BJ (cell line): ENCODE measurements at places on chromosomes 1 and 21. TPM values are rescaled to one million over a fixed set of nuclear protein-coding genes. Genes with fewer than 3 reads are reported as not detected.

KLHDC7A gene
- not detected in 2 replicates for polyA plus RNA-seq

SCNM1 gene
- 27.4 and 29.7 TPM in 2 replicates for polyA plus RNA-seq

MATN1 gene
- polyA plus RNA-seq, result 0.02 and 0.13 TPM in 2 replicates

NUAK2 gene
- polyA plus RNA-seq, result 3.4 and 5.8 TPM in 2 replicates

NTNG1 gene
- 3.3 and 4.6 TPM in 2 replicates for polyA plus RNA-seq

DMRTA2 gene
- not detected in 2 replicates for polyA plus RNA-seq

ADAM30 gene
- polyA plus RNA-seq, result not detected in 2 replicates

FALEC gene
- 0.17 TPM in 1 of 2 replicates, not detected in the other for polyA plus RNA-seq

NMNAT1 gene
- polyA plus RNA-seq, result 9.8 and 12.4 TPM in 2 replicates

G0S2 gene
- 0.43 and 0.61 TPM in 2 replicates for polyA plus RNA-seq

OBSCN gene
- 2.9 and 3.8 TPM in 2 replicates for polyA plus RNA-seq

GNG4 gene
- polyA plus RNA-seq, result 0.09 and 0.12 TPM in 2 replicates

LDLRAD2 gene
- polyA plus RNA-seq, result 0.02 TPM in 1 of 2 replicates, not detected in the other

S100A16 gene
- polyA plus RNA-seq, result 490 and 699 TPM in 2 replicates

PLK3 gene
- polyA plus RNA-seq, result 25.9 and 45.9 TPM in 2 replicates

PLPP3 gene
- polyA plus RNA-seq, result 49.7 and 55.4 TPM in 2 replicates

KLF17 gene
- 0.06 and 0.16 TPM in 2 replicates for polyA plus RNA-seq

UBL4B gene
- polyA plus RNA-seq, result 22.9 and 34.8 TPM in 2 replicates

AMY2A gene
- not detected in 2 replicates for polyA plus RNA-seq

CENPF gene
- 10.9 and 18.7 TPM in 2 replicates for polyA plus RNA-seq

OR10J1 gene
- not detected in 2 replicates for polyA plus RNA-seq

VCAM1 gene
- polyA plus RNA-seq, result 0.05 and 0.15 TPM in 2 replicates

ERG gene
- not detected in 2 replicates for polyA plus RNA-seq

PCBP3 gene
- polyA plus RNA-seq, result 0.99 and 2.1 TPM in 2 replicates
